ENCODE measurements at places on chromosomes 11 and 22.

DNA sequence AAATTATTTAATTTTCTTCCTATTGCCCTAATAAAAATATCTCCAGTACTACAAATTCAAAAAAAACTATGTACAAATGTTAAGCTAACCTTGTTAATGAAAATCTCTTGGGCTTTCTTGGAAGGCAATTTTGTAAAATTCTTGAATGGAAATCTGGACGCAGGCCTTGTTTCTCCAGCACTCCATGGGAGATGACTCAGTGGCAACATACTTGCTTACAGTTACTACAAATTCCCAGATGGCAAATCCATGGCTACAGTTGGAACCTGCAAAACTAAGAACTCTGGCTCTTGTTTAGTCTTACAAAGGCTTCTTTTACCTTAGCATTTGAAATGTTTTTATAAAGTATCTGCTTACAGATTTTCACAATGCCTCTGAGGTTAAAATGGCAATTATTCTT is 725.2 kb downstream of the DLG2 start:
- no peak for DNase-seq

- DNase-seq: peak; percentile 44
These were observed 1.7 kb downstream of the SBF1 start for GRCh38 chr22:50473088-50473487.

GRCh38 chr22:43343262-43343669 is at the start of gene SCUBE1:
TSS of gene SCUBE1 (minus strand) at chr22:43343372. CDS start at chr22:43343261, 111 bp downstream.
- DNase-seq: peak; percentile 3

GRCh38 chr11:83881428-83881827 is 595.3 kb upstream of the CCDC90B start:
- no peak for DNase-seq

GRCh38 chr11:33476945-33477606 is 219.9 kb downstream of the HIPK3 start:
- no peak for DNase-seq

DNA sequence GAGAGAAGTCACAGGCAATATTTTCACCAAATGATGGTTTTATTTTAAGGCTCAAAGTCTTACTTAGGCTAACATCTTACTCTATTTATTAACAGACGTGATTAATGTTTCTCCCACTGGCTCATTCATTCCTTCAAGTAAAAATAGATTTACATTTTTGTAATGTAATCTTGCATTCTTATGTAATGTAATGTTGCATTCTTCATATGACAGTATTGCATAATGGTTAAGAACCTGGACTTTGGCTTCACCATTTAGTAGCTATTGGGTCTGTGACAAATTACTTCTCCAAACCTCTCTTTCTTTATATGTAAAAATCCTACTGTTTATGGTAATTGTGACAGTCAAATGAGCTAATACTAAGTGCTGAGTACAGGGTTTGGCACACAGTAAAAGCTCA is 3.3 kb upstream of the DIXDC1 start:
- no peak for DNase-seq

DNA sequence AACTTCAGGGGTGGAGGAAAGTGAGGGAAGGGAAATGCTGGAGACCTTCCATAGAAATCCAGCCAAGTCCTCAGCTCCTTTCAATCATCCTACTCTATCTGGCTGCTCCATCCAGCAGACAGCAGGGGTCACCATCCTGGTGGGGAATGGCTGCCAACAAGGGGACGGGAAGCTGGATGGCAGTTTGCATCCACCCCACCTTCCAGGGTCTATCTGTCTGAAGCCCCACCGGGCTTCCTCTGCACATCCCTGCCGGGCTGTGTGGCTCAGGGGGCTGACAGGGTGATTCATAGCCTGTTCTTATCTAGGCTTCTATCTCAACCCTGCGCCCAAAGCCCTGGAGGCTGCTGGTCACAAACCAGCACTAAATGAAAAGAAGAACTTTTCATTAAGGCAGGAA is 1.1 kb downstream of the SYTL2 start:
- DNase-seq: no peak

GRCh38 chr11:44167046-44167445 is 71.6 kb downstream of the EXT2 start:
- no peak for DNase-seq

GRCh38 chr11:41398175-41398574 is 61.3 kb downstream of the LRRC4C start:
- no peak for DNase-seq

- peak; percentile 46 for DNase-seq
These were observed 579 bp upstream of the RASD2 start for GRCh38 chr22:35539910-35540594.

- no peak for DNase-seq
These were observed 47.6 kb downstream of the NECTIN1 start for GRCh38 chr11:119681361-119681910.

DNA sequence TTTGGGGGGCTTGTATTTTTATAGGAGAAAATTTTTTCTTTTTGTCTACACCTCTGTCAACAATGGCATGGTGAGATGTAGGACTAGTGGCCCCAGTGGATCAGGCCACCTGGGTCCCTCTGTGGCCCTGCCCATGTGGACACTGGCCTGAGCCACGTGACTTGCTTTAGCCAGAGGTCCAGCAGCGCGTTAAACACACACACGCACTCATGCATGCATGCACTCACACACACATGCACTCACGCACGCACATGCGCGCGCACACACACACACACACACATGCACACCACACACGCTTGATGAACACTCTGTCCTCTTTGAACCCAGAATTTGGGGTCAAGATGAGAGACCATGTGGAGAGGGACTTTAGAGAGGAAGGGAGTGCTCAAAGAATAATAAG is 59.4 kb upstream of the NUP50 start:
- no peak for DNase-seq

- no peak for DNase-seq
These were observed 608.9 kb downstream of the NTM start for GRCh38 chr11:131979364-131979763.

DNA sequence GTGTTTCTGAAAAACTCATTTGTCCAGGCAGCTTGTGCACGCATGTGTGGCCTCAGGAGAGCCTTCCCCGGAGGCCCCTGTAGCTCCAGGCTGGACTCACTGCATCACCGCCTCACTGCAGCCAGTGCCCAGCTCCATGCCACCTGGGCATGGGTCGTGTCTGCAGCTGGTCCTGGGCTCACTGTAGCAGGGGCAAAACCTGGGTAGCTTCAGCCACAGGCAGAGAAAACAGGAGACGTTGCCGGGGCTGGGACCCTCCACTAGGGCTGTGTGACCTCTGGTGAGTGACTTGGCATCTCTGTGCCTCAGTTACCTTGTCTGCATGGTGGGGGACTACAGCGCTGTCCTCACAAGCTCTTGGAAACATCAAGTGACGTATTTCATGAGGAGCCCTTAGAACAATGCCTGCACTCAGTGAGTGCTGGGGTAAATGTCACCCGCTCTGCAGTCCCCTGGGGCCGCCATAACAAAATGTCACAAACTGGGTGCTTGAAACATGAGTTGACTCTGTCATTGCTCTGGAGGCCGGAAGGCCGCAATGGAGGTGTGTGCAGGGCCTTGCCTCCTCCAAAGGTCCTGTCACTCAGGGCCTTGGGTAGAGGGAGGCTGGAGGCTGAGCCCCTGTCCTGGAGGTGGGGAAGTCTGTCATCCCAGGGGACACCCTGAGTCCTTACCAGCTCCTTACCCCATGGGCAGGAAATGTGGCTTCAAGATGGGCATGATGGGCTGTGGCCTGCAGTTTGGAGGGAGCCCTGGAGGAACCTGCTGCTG is 488.7 kb downstream of the TBC1D22A start:
- no peak for DNase-seq

GRCh38 chr11:76415073-76415472 is 29.7 kb upstream of the EMSY start:
- no peak for DNase-seq

DNA sequence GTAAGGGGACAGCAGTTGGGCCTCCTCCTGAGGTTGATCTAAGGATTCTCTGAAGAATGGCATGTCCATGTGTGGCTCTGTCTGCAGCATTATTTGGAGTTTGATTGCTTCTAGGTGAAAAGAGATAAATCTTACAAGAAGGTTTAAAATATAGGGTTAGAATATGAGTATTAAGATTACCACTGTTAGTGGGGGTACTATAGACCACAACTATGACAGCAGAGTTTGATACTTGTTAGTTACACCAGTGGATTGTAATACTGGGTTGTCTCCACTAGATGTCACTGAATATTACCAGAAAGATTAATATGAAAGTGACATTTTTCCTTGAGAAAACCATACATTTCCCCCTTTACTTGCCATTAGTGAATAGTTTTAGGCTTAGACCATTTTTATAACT is 47.9 kb downstream of the ZNF280B start:
- no peak for DNase-seq

- no peak for DNase-seq
These were observed 30.6 kb downstream of the PAX6 start for GRCh38 chr11:31780480-31780971.

DNA sequence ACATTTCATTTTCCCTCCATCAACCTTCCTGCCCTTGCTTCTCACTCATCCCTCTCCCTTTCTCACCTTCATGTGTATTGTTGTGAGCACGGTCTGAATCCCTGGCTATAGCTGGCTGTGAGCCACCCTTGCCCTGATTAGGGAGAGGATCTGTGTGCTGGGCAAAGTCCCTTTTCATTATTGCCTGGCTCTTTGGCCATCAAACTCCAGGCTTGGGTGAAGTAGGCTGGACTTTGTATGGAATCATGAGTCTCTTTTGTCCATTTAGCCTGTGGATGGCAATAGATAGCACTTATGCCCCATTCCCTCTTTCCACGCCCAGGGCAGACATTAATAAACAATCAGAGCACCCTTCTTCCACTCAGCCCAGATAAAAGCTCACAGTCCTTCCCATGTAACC is 6.7 kb downstream of the MYO18B start:
- no peak for DNase-seq

GRCh38 chr22:49013707-49014106 is 814.0 kb downstream of the BRD1 start:
- DNase-seq: no peak

GRCh38 chr11:18299721-18300120 is 22.2 kb downstream of the HPS5 start:
- DNase-seq: no peak

DNA sequence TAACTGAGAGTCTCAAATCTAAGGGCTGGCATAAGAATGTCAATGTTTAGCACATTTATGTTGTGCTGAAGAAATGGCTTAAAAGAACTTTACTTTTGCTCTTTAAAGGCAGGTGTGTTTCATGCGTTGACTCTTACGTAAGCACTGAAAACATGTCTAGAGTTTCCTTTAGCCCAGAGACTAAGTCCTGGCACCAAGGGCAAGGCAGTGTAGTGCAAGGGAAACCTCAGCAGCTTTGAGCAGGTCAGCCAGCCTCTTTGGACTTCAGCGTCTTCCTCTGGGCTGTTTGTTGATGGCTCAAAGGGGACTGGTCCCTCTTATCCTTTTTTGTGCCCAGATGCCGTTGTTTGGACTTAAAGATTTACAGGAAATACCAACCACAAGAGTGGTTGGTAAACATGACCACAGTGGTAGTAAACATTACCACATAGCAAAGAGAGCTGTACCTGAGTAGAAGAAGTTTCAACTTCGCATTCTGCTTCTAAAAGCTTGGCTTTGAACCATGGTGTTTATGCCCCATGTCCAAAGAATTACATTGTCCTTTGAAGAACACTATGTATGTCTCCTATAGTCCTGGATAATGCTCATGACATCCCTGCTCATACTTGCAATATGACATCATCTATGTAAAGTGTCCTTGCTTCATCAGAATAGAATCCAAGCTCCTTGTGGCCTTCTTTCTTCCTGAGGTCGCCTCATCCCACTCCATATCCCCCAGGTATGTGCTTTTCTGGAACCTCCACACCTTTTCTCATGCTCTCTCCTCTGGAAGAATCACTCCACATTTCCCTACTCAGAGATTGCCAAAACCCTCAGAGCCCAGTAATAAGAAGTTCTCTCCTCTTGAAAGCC is 23.5 kb downstream of the TENM4 start:
- no peak for DNase-seq

DNA sequence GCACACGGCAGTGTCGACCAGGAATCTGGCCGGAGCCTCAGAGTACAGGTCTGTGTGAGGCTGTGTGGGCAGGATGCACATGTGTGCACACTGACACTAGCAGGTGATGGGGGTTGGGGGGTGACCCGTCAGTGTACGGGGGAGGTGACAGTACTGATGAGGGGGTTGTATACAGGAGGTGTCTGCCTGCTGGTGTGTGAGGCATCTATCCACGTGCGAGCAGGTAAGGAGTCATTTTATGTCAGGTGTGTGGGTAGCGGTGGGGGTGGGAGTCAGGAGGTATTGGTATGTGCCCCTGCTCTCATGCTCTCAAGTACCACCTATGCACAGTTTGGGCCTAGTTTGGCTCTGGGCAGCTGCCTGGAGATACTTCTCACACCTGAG is 4.5 kb upstream of the PHRF1 start:
- no peak for DNase-seq

- DNase-seq: no peak
These were observed at the start of the genes MPST and TST for GRCh38 chr22:37019309-37020191. TSS of gene MPST (plus strand) at chr22:37019742. CDS start at chr22:37019837, 95 bp downstream. TSS of gene TST (minus strand) at chr22:37019447. CDS start at chr22:37018732, 715 bp downstream.

DNA sequence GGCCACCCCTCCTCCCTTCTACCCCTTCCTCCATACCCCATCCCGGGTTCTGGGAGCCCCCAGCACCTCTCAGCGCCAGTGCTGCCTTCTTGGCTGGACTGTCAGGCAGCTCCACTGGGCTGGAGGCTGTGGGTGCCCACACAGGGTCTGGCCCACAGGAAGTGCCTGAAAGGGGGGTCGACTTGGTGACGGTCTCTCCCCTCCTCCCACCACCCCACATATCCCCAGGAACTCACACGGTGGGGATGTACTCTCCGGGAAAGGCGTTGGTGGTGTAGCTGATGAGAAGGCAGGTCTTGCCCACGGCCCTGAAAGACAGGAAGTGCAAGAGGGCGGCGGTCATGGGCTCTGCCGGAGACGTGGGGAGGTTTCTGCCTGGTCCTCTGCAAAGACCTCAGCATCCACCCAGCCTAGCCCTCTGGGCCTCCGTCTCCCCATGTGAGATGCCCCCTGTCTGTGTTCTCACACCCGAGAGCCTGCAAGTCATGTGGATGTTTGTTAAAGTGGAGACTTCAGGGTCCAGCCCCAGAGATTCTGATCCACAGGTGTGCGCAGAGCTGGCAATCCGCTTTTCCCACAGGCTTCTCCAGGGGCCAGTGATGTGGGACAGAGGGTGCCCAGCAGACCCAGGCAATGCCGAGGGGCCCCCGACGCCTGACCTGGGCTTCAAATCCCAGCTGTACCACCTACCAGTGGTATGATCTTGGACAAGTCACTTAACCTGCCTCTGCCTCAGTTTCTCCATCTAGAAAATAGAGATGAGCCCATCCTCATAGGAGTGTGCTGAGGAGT is 2.5 kb downstream of the RAC2 start:
- DNase-seq: no peak
